Coronary artery (tissue), 2 donors: ENCODE measurements at places on chromosomes 3 and 15.

DNA sequence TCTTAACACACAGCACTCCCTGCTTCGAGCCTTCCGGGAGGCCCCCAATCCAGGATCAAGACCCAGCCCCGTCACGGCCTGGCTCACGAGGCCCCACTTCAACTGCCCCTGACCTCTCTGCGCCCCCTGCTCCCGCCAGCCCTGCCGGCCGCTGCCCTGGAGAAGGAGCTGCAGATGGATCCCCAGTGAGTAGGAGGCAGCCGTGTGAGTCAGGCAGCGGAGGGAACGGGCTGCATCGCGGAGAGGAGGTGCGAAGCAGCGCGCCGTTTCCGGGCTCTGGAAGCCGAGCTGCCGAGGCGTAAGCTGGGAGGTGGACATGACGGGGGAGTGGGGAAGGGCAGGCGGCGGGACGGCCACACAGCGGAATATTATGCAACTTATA, 133.4 kb downstream of the TPRA1 start:
- no peak for DNase-seq

GRCh38 chr3:149828390-149828789, 15.4 kb downstream of the RNF13 start:
- DNase-seq = no peak

- DNase-seq = no peak
Measured at GRCh38 chr3:84299329-84299728, 659.5 kb upstream of the CADM2 start.

- DNase-seq = no peak
Measured at GRCh38 chr3:55731741-55732140, 244.6 kb upstream of the WNT5A start.

GRCh38 chr3:52039846-52040245, 16.5 kb downstream of the DUSP7 start:
- no peak for DNase-seq

DNA sequence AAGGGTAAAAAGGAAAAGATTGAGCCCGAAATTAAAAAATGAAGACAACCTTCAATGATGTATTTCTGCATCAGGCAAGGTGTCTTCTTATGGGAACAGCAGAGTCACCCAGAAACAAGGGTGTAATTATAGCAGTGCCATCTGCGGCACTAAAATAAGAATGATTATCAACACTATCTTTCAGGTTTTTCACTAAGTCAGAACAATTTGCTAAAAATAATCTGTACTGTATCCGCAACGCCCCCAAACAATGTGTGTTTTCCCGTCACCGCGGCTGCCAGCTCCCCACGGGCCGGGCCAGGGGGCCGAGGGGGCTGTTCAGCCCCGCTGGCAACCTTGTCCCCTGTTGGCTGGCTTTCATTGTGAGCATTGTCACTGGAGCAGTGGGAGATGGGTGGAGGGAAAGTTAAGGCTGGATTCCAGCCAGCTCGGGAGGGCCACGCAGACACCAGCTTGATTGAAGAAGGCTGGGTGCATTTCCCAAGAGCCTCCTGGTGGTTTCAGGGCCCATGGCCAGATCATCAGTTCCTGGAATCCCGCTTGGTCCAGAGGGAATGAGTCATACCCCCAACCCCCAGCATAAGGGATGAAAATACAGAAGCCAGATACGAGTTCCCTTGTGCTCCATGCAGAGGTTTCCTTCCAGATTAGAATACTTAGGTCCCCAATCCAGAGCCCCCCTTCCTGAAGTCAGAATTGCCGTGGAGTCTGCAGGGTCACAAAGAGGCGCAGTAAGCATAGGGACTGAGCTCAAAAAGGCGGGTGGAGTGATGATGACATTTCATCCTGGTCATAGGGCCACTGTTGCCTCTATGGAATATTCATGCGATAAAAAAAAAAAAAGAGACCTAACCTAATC, 90.2 kb upstream of the KLF13 start:
- peak; percentile 91 for DNase-seq
